ENCODE measurements at places on chromosomes 3 and 15. TPM values are rescaled to one million over a fixed set of nuclear protein-coding genes. Genes with fewer than 3 reads are reported as not detected.
A peak's percentile ranks its signal among the peaks of the same experiment; 100 is the strongest.

- no peak for DNase-seq
Measured at GRCh38 chr3:9942934-9943690, 9.1 kb downstream of the PRRT3 start.

DNA sequence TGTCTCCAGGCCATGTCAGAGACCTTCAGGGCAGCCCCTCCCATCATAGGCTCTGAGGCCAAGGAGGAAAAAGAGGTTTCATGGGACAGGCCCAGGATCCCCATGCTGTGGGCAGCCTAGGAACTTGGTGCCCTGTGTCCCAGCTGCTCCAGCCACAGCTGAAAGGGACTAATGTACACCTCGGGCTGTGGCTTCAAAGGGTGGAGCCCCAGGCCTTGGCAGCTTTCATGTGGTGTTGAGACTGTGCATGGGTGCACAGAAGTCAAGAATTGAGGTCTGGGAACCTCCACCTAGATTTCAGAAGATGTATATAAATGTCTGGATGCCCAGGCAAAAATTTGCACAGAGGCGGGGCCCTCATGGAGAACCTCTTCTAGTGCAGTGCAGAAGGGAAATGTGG is 6.6 kb upstream of the SSR3 start:
- no peak for DNase-seq

DNA sequence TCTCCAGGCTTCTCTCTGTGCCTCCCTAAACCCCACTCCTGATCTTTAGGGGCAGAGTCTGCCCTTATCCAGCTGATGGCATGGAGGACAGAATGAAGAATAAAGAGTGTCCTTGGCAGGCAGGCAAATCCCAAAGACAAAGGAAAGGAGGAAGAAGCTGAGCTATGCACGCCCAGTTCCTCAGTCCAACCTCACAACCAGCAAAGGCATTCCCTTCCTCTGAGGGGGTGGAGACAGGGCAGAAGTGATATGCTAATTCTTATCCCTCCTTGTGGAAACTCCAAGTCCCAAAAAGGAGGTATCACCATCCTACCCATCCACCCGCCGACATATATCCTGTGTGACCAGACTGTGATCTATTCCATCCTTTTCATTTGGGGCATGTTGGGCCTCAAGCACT is 10.5 kb upstream of the CCDC54 start:
- peak; percentile 23 for DNase-seq

The LXN gene
- 13.6 TPM for total RNA-seq

The CPLX3 gene
- not detected for total RNA-seq

Measured in RPMI7951 (cell line).